ENCODE measurements at places on chromosomes 12 and 14.

GRCh38 chr12:32104572-32105355 is 1.9 kb upstream of the BICD1 start:
- DNase-seq, result no peak

DNA sequence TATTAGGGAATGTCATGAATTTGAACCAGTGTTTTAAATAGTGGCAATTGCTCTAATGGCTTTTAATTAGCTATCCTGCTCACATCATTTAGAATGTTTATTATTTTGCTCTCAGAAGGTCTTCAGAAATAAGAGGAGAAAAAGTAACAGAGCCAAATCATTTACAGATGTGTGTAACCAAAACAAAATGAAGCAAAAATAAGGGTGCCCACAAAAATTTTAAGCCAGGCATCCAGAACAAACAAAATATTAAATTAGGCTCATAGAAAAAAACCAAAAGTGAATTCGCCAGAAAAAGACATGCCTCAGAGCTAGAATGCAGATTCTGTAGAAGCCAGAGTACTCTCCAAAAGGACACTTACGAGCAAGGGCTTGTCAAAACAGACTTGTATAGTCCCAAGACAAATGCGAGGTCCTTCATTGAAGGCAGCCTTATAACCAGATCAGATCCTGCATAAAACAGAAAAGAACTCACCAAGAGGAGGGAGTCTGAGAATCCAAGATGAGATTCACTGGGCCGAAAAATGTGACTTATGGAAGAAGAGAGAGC is 20.2 kb upstream of the SERPINA1 start:
- no peak for DNase-seq

GRCh38 chr12:63998584-63998983 is 154.1 kb downstream of the SRGAP1 start:
- no peak for DNase-seq

- DNase-seq, result no peak
These were observed 57.5 kb downstream of the CHST11 start for GRCh38 chr12:104514092-104514810.

GRCh38 chr14:100256339-100256895 is 17.5 kb downstream of the YY1 start:
- no peak for DNase-seq
